ENCODE measurements at places on chromosomes 1 and 21.

- no peak for DNase-seq
Measured at GRCh38 chr21:27614231-27614630, 647.3 kb upstream of the ADAMTS5 start.

DNA sequence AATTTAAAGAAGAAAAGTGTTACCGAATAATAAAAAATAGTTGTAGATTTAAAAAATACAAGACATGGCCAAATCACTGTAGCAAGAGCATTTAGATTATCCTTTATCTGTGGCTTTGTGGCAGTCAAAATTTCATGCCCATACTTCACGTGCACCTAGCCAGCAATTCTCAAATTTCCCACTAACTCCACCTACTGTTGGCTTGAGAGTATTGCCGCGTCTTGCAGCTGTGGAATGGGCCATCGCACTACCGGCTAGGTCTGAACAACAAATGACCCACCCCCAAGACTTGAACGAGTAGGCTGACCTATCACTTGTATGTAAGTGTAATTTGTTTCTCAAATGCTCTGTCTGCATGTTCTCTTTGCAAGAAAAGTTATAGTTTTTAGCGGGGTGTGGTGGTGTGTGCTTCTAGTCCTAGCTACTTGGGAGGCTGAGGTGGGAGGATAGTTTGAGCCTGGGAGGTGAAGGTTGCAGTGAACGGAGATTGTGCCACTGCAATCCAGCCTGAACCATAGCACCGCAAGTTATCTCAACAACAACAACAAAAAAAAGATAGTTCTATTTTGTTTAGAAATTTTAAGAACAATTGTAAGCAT, 4.1 kb downstream of the KRTAP13-4 start:
- DNase-seq, result peak; percentile 62

GRCh38 chr1:247293047-247293446, 37.2 kb downstream of the VN1R5 start:
- DNase-seq, result no peak

GRCh38 chr21:46089285-46089684, 8.6 kb upstream of the COL6A2 start:
- peak; percentile 6 for DNase-seq

GRCh38 chr21:26379561-26379960, 193.5 kb downstream of the CYYR1 start:
- DNase-seq, result no peak

DNA sequence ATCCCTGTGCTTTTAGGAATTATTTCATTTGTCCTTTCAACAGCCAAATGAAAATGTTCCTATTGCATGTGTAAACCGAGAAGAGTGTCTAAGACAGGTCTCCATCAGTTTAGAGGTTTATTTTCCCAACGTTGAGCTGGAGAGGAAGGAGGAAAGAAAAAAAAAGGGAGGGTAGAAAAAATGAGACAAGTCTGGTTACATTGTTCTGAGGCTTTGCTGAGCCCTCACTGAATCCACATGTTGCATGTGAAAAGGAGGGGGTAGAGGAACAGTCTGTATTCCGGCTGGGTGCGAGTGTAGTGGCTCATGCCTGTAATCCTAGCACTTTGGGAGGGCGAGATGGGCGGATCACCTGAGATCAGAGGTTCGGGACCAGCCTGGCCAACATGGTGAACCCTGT, 19.2 kb upstream of the PDIK1L start:
- DNase-seq, result no peak

GRCh38 chr1:53982034-53982762, 35.8 kb downstream of the LDLRAD1 start:
- peak; percentile 27 for DNase-seq

DNA sequence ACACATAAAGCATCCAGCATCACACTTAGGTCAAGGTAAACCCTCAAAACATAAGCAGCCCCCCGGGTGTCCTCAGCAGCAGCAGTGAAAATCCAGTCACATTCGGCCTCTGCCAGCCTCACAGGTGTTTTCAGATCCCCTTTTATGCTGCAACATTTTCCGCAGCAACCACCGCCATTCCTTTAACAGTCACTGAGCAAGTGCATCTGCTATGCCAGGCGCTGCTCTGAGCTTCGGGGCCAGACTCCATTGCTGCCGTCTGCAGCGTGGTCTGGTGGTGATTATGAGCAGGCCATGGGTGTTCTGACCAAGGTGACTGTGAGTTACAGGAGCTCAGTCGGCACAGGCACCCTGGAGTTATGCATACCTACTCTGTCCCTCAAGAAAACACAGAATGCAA, 4.5 kb downstream of the URB1 start:
- no peak for DNase-seq

DNA sequence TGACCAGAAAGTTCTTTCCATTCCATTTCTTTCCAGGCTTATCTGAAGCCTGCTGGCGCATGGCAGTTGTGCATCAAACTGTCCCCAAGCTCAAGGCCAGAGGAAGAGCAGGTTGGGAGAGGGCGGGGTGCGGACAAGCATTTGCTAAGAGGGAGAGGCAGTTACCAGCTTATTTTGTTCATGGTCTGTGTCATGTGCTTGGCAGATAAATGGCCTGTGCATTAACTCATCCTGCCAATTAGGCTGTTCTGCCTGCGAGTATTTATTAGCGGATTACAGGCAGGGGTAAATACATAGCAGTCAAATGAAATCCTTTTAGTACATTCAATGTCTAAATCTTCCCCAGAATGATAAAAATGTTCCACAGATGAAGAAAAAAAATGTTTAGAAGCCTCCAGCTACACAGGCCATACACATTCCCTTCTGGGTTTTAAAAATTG, 48.9 kb upstream of the B3GALNT2 start:
- no peak for DNase-seq
